ENCODE measurements at places on chromosomes 1 and 21.

- H3K27me3 ChIP-seq, result no peaks in the 10 kb centered on the region
- no peak for DNase-seq
- H3K4me3 ChIP-seq, result no peak overlapping the region
- peaks cover 25% of the 10 kb centered on the region for H3K4me1 ChIP-seq
- H3K27ac ChIP-seq, result no peak overlapping the region
- H3K36me3 ChIP-seq, result peaks cover 49% of the 10 kb centered on the region
Measured at GRCh38 chr1:236261033-236261432, 20.7 kb downstream of the ERO1B start.

DNA sequence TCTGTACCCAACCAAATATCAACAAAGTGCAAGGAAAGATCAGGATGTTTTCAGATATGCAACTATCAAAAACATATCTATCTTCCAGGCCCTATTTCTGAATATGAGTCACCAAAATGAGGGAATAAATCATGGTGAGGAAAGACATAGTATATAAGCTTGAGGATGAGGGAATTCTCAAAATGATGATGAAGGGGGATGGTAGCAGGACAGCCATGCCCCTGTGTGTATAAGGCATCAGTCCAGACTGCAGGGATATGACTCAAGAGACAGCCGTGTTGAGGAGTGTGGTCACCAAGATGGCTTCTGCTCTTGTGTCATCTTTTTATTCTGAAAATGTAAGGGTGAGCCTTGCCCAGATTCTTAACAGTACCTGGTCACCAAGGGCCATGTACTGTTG, 4.4 kb upstream of the WDR64 start:
- H3K27ac ChIP-seq, result no peak overlapping the region
- DNase-seq, result no peak
- no peaks in the 10 kb centered on the region for H3K27me3 ChIP-seq
- peaks cover 5% of the 10 kb centered on the region for H3K4me1 ChIP-seq
- no peak overlapping the region for H3K4me3 ChIP-seq

- H3K4me1 ChIP-seq, result no peaks in the 10 kb centered on the region
- no peaks in the 10 kb centered on the region for H3K36me3 ChIP-seq
- H3K27me3 ChIP-seq, result peaks cover 6% of the 10 kb centered on the region
- no peak for DNase-seq
Measured at GRCh38 chr1:59266180-59266926, 30.5 kb upstream of the FGGY start.

DNA sequence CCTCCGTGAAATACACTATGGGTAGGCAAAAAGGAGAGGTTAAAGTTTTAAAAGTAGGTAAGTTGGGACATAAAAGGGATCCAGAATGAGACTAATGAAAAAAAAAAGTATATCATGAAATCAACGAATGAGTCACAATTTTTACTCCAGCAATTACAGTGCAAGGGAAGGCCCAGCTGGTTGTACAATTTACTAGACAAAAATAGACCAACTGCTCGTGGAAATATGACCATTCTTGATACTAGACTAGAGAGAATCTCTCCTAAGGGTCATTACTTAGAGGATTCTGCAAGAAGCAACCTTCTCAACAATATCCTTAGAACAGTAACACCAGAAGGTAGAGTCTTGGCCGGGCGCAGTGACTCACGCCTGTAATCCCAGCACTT, 55.1 kb upstream of the EFHD2 start:
- no peak for DNase-seq
- H3K4me3 ChIP-seq, result no peak overlapping the region
- H3K27me3 ChIP-seq, result peaks cover 3% of the 10 kb centered on the region
- peaks cover 34% of the 10 kb centered on the region for H3K4me1 ChIP-seq
- no peaks in the 10 kb centered on the region for H3K36me3 ChIP-seq
- H3K27ac ChIP-seq, result no peak overlapping the region

DNA sequence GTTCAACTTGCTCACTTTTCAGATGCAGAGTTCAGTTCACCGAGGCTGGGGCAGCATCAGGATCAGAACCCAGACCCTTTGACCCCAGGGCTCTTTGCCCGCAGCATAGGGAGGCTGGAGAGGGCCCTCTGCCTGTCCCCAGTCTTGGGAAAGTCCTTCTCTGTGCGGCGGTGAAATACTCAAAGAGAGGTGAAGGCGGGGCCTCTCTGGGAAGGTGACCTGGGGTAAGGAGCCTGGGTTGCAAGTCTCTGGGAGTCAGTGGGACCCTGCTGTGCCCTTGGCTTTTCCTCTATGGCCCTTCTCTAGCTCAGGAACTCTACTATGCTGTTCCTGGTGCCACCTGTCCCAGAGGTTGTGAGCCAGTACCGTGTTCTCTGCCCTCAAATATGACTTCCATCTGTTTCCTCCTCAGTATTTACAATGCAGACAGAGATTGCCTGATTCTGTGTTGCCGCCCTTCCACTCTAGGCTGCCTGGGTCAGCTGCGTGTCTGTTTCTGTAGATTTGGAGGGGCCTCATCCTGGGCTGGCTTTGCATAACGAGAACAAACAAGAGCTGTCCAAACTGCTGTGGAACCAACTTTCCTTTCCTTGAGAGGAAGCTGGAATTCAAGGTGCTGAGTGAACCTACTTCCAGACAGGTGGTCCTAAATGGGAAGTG, 18.7 kb upstream of the ZBTB21 start:
- H3K36me3 ChIP-seq, result no peaks in the 10 kb centered on the region
- no peak for DNase-seq
- H3K4me1 ChIP-seq, result no peaks in the 10 kb centered on the region
- peaks cover 3% of the 10 kb centered on the region for H3K27me3 ChIP-seq

GRCh38 chr1:17635811-17636210, 96.3 kb downstream of the ARHGEF10L start:
- H3K4me3 ChIP-seq, result no peak overlapping the region
- H3K36me3 ChIP-seq, result no peaks in the 10 kb centered on the region
- no peak for DNase-seq
- H3K4me1 ChIP-seq, result no peaks in the 10 kb centered on the region
- H3K27me3 ChIP-seq, result no peaks in the 10 kb centered on the region
- H3K27ac ChIP-seq, result no peak overlapping the region
